ENCODE measurements at places on chromosomes 5 and 9. TPM values are rescaled to one million over a fixed set of nuclear protein-coding genes. Genes with fewer than 3 reads are reported as not detected.

DNA sequence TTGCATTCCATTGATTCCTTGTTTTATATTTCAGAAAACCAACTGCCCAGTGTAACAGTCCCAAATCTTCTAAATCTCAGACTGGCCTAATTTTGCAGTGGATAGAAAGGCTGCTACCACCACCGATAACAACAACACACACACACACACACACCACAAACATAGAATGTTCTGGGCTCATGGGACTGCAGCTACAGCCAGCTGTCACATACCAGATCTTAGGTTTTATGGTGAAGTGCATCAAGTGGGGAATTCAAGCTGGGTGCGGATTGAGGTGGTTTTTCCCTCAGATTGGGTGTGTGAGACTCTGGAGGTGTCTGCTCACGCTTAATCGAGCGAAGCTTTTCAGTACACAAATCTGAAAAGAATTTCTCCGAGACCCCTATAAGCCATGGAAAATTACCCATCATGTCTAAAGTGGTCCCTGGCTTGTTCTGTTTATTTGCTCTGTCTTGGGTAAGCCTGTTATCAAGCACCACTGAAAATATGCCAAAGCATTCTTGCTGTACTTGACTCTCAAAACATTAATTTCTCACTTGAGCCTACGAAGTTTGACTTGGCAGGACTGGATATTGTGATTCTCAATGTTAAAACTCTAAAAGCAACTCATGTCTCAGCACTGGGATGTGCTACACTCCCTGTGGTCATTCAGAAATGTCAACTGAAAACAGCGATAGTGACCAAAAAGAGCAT, 71.1 kb downstream of the ALDH7A1 start:
- H3K4me3 ChIP-seq: no peak overlapping the region
- H3K27ac ChIP-seq: no peak overlapping the region
- no peaks in the 10 kb centered on the region for H3K36me3 ChIP-seq
- no peak for DNase-seq
- H3K4me1 ChIP-seq: peaks cover 21% of the 10 kb centered on the region

The EGFLAM gene
- total RNA-seq: 6.8 TPM

The LRRC70 gene
- total RNA-seq: 2.2 TPM

The PLAC8L1 gene
- total RNA-seq: 0.98 TPM

The GAS1 gene
- total RNA-seq: 7.7 TPM

Data from heart right ventricle (tissue), 16 donors.